ENCODE measurements at places on chromosomes 2 and 18. TPM values are rescaled to one million over a fixed set of nuclear protein-coding genes. Genes with fewer than 3 reads are reported as not detected.

- H3K4me3 ChIP-seq, result no peak overlapping the region
- H3K27ac ChIP-seq, result no peak overlapping the region
- no peaks in the 10 kb centered on the region for H3K27me3 ChIP-seq
- H3K36me3 ChIP-seq, result no peaks in the 10 kb centered on the region
- H3K4me1 ChIP-seq, result no peaks in the 10 kb centered on the region
Observed at GRCh38 chr2:237465515-237466148, 21.4 kb upstream of the MLPH start.

DNA sequence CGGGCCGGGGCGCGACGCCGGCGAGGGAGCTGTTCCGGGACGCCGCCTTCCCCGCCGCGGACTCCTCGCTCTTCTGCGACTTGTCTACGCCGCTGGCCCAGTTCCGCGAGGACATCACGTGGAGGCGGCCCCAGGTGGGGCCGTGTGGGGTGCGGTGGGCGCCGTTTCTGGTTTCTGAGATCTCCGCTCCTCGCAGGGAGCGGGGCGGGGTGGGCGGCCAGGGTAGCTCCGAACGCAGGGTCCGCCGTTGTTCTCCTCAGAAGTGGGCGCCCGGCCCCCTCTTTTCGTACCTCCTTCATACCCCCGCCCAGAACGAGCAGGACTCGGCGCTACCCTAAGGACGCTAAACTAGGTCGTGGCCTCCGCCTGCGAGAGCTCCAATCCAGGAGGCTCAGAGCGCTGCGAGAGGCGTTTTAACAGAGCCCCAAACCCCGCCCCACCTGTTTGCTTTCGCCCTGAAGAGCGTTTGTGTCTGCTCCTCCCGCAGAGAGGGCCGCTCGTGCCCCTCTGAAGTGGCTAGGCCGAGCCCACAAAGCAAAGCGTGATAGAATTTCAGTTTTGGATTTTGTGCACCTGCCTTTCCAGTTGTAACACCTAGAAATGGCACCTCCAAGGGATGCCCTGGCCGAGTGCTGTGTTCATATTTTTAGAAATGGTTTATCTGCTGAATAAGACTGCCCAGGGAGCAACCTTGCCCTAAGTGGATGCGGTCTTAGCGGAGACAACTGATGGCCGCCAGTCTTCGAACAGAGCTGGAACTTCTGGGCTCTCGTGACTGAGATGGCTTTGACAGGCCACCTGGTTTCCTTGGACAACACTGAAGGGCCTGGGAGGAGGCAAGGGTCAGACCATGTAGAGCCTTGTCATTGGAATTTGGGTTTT lies 626 bp downstream of the CAPN10 start:
- H3K4me1 ChIP-seq, result peaks cover 48% of the 10 kb centered on the region
- peak; percentile 67 for DNase-seq
- no peaks in the 10 kb centered on the region for H3K36me3 ChIP-seq
- H3K27me3 ChIP-seq, result no peaks in the 10 kb centered on the region

Gene CENPA
- 40.9 TPM for total RNA-seq

GRCh38 chr2:136916131-136916530 lies 150.8 kb downstream of the THSD7B start:
- no peaks in the 10 kb centered on the region for H3K27me3 ChIP-seq
- no peaks in the 10 kb centered on the region for H3K4me1 ChIP-seq
- H3K4me3 ChIP-seq, result no peak overlapping the region
- DNase-seq, result no peak
- no peaks in the 10 kb centered on the region for H3K36me3 ChIP-seq

- no peak for DNase-seq
- no peak overlapping the region for H3K4me3 ChIP-seq
- no peak overlapping the region for H3K27ac ChIP-seq
- H3K36me3 ChIP-seq, result no peaks in the 10 kb centered on the region
- peaks cover 5% of the 10 kb centered on the region for H3K4me1 ChIP-seq
- H3K27me3 ChIP-seq, result no peaks in the 10 kb centered on the region
Observed at GRCh38 chr2:62660582-62661262, 44.8 kb upstream of the EHBP1 start.

Gene IL18RAP
- 9.5 TPM for total RNA-seq

Gene VWA3B
- 0.21 TPM for total RNA-seq

Gene ZNF396
- total RNA-seq, result 3.8 TPM

Gene SULT1C4
- total RNA-seq, result not detected

Gene LONRF2
- 0.25 TPM for total RNA-seq

- H3K4me3 ChIP-seq, result no peak overlapping the region
- DNase-seq, result no peak
- H3K36me3 ChIP-seq, result no peaks in the 10 kb centered on the region
- peaks cover 6% of the 10 kb centered on the region for H3K27me3 ChIP-seq
Observed at GRCh38 chr18:54973046-54973445, 13.8 kb upstream of the CCDC68 start.

GRCh38 chr2:3535794-3536681 lies 16.7 kb upstream of the ADI1 start:
- no peaks in the 10 kb centered on the region for H3K27me3 ChIP-seq
- H3K4me3 ChIP-seq, result peak overlapping the region; percentile 78
- no peaks in the 10 kb centered on the region for H3K4me1 ChIP-seq

Gene MMADHC
- 128 TPM for total RNA-seq

GRCh38 chr2:127107622-127107999 lies 657 bp upstream of the BIN1 start:
- H3K36me3 ChIP-seq, result no peaks in the 10 kb centered on the region
- H3K4me3 ChIP-seq, result peak overlapping the region; percentile 97
- peaks cover 8% of the 10 kb centered on the region for H3K27me3 ChIP-seq
- H3K4me1 ChIP-seq, result peaks cover 6% of the 10 kb centered on the region
- DNase-seq, result no peak

DNA sequence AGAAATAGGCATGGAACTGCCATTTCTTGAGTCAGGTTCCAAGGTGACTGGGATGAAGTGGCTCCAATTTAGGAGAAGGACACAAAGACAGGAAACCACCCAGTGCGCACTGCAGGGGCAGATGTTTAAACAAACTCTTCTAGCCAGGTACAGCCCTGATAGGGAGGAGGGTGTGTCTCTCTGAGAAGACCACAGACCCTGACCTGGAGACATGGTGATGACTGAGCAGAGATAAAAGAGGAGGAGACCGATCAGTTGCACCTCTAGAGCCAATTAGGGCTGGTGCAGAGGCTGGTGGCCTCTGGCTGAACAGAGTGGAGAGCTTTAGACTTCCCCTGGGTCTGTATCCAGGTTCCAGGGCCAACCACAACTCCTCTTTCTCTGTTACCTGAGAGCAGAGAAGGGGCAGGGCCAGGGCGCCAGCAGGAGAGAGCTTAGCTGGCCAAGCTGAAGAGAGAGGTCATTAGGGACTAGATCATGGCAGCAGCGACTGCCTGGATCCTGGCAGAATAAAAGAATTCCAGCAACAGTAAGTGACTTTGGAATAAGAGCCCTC lies 5.4 kb upstream of the SPOPL start:
- H3K27me3 ChIP-seq, result no peaks in the 10 kb centered on the region
- peaks cover 9% of the 10 kb centered on the region for H3K4me1 ChIP-seq
- H3K36me3 ChIP-seq, result no peaks in the 10 kb centered on the region
- H3K27ac ChIP-seq, result no peak overlapping the region
- DNase-seq, result no peak

Gene RGPD3
- 0.25 TPM for total RNA-seq

Gene ATOH8
- total RNA-seq, result not detected

DNA sequence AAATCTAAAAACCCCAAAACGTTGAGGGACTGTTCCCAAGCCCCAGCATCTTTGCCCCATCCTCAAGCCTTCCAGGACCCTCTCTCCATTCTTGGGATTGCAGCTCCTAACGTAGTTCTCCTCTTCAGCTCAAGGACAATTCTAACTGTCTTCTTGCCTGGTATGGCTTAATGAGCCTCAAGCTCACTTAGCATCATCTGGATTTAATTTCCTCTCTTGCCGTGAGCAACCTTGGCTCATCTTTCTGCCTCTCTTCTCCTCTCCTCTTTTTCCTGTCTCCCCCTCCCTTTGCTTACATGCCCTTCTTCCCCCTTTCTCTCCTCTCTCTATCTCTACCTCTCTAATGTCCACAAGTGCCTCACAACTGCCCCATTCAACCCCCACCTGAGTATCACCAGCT lies 44.2 kb downstream of the TACR1 start:
- no peak overlapping the region for H3K27ac ChIP-seq
- DNase-seq, result no peak
- no peak overlapping the region for H3K4me3 ChIP-seq
- no peaks in the 10 kb centered on the region for H3K4me1 ChIP-seq
- H3K36me3 ChIP-seq, result no peaks in the 10 kb centered on the region
- H3K27me3 ChIP-seq, result no peaks in the 10 kb centered on the region

Gene REG3A
- total RNA-seq, result not detected

Gene PLEK
- 2.4 TPM for total RNA-seq

Gene CD8A
- 180 TPM for total RNA-seq

Gene GATA6
- 0.43 TPM for total RNA-seq

Gene KIF5C
- 23.9 TPM for total RNA-seq

- DNase-seq, result no peak
- peaks cover 20% of the 10 kb centered on the region for H3K4me1 ChIP-seq
- H3K4me3 ChIP-seq, result no peak overlapping the region
- H3K36me3 ChIP-seq, result peaks cover 27% of the 10 kb centered on the region
Observed at GRCh38 chr18:80124131-80124530, 15.1 kb downstream of the ADNP2 start.

DNA sequence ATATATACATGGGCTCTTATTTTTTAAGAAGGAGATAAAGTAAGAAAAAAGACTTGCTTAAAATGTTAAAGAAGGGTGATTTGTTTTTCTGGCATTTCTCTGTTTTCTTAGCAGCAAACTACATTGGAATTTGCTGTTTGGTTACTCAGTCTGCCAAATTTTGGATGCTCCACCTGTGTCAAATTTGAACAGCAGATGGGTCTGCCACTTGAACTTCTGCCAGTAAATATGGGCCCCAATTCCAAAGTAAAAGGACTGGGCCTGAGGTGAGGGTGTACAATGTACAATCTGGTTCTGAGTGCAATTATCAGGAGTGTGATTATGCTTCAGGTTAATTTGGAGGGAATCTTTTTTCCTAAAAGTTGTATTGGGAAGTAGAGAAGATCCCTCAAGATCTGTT lies 794.5 kb downstream of the DSC3 start:
- H3K4me1 ChIP-seq, result no peaks in the 10 kb centered on the region
- H3K27ac ChIP-seq, result no peak overlapping the region
- H3K27me3 ChIP-seq, result no peaks in the 10 kb centered on the region

- H3K4me1 ChIP-seq, result peaks cover 9% of the 10 kb centered on the region
- H3K4me3 ChIP-seq, result no peak overlapping the region
- DNase-seq, result no peak
- no peaks in the 10 kb centered on the region for H3K36me3 ChIP-seq
Observed at GRCh38 chr2:215660687-215661086, 224.8 kb upstream of the FN1 start.

DNA sequence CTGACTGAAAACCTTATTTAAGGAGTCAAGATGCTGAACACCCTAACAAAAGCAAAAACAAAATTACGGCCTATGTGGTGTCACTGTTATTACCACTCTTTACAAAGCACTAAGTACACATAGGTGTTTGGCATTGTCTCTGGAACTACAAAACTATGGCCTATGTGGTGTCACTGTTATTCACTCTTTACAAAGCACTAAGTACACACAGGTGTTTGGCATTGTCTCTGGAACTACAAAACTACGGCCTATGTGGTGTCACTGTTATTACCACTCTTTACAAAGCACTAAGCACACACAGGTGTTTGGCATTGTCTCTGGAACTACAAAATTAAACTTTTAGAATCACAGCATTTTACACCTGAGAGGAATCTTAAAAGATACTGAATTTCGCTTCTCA lies 47.4 kb downstream of the SLC35F5 start:
- H3K4me1 ChIP-seq, result no peaks in the 10 kb centered on the region
- no peak overlapping the region for H3K27ac ChIP-seq
- H3K27me3 ChIP-seq, result no peaks in the 10 kb centered on the region
- H3K4me3 ChIP-seq, result no peak overlapping the region

Gene MARCO
- total RNA-seq, result not detected

GRCh38 chr2:6928452-6928851 lies 11.2 kb downstream of the RNF144A start:
- H3K36me3 ChIP-seq, result peaks cover 49% of the 10 kb centered on the region
- H3K4me1 ChIP-seq, result peaks cover 62% of the 10 kb centered on the region
- DNase-seq, result no peak
- no peaks in the 10 kb centered on the region for H3K27me3 ChIP-seq
- no peak overlapping the region for H3K4me3 ChIP-seq

- no peaks in the 10 kb centered on the region for H3K27me3 ChIP-seq
- H3K27ac ChIP-seq, result peak overlapping the region; percentile 66
- DNase-seq, result no peak
- no peaks in the 10 kb centered on the region for H3K36me3 ChIP-seq
- no peak overlapping the region for H3K4me3 ChIP-seq
Observed at GRCh38 chr2:20595439-20596192, 55.3 kb downstream of the HS1BP3 start.

Gene EMILIN1
- 1.0 TPM for total RNA-seq

Gene UGT1A4
- not detected for total RNA-seq

GRCh38 chr2:72128059-72128842 lies 19.4 kb downstream of the CYP26B1 start:
- no peak for DNase-seq
- no peaks in the 10 kb centered on the region for H3K4me1 ChIP-seq
- no peaks in the 10 kb centered on the region for H3K27me3 ChIP-seq
- H3K36me3 ChIP-seq, result no peaks in the 10 kb centered on the region
- H3K4me3 ChIP-seq, result no peak overlapping the region

DNA sequence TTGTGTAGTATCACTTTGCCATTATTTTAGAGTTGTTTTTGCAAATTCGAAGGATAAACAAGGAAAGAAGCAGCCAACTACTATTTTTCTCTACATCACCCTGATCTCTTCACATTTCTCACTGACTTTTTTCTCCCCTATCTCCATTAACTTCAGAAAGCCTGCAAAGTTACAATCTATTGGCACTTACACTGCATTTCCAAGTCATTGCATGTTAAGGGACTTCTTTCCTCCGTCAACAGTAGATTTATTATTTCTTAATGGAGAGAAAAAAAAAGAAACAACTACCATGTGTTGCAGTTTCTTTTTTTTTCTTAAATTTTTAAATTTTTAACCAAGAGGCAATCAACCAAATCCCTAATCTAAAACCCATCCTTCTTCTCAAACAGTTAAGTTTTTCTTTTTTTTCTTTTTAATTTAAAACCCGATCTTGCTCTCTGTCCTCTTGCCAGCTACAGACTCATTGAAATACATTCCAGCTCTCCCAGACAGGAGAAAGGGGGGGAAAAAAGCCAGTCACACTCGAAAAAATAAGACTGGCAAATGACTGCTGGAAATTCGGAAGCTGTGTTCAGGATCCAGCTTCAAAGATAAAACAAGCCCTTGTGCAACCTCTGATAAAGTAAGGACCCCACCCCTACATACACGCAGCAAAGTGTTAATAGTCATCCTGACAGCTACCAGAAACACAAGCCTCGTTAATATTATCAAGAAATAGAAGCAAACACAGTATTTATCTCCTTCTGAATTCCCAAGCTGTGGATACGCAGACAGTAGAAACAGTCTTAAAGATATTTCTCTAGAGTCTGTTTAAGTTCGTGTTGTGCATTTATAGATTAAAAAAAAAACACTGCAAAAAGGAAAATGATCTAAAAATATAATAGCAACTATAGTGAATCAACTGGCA lies 1.3 kb downstream of the LRRTM4 start:
- peaks cover 1% of the 10 kb centered on the region for H3K36me3 ChIP-seq
- no peak for DNase-seq
- H3K27me3 ChIP-seq, result no peaks in the 10 kb centered on the region
- no peak overlapping the region for H3K27ac ChIP-seq
- H3K4me1 ChIP-seq, result no peaks in the 10 kb centered on the region
- H3K4me3 ChIP-seq, result no peak overlapping the region
